Activated CD8-positive, alpha-beta T cell treated with anti-CD3 and anti-CD28 coated beads, Interleukin-2, amount 10 ng/mL, durations not matched to agents 7 days and 5 days (primary cell): ENCODE measurements at places on chromosomes 7 and 10.

DNA sequence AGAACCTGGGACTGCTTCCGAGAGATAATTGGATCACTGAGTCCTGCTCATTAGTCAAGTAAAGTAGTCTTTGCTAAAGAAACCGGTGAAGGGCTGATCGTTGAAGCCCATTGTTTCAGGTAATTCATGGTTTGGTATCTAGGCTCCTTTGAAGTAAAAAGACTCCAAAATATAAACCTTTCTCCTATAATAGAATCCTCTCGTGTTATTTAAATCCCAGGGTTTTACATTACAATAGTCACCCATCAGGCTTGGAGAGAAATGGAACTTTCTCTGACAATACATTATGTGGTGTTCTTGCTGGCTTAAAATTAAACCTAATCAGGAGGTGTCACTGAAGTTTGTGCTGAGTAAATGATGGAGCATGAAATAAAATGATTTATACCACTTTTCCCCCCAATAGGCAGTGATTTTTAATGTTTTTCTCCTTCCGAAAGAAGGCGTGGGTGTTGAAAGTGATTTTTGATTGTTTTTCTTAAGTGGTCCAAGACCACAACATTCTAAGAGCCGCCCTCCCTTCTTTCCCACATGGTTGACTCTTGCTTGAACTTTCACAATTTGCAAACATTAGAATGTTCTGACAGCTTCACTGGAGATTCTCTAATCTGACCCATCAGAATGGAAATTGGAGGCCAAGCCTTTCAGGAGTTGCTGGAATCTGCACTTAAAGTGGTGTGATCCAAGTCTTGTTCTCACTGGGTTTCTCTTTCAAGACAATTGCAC is 44.2 kb downstream of the LRMDA start:
- DNase-seq = no peak

- no peak for DNase-seq
These were observed 633.9 kb upstream of the MBL2 start for GRCh38 chr10:53406532-53406931.

DNA sequence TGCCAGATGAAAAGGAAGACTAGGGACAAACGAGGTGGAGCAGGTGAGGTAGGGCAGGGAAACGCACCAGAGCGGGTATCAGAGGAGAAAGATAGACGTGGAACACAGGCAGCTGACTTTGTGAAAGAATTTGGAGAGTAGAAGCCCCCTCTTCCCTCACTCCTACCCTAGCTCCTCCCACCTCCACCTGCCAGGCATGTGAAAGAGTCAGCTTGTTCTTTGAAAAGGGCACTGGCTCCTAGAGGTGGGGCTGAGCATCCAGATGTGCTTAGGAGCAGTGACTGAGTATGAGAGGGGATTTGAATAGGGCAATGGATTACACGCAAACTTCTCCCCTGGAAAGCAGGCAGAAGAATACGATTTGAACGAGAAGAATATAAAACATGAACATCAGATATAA is 174.2 kb upstream of the INHBA start:
- DNase-seq = no peak

GRCh38 chr10:3740157-3740871 is 44.7 kb downstream of the KLF6 start:
- peak; percentile 19 for DNase-seq

- DNase-seq = no peak
These were observed 3.4 kb downstream of the DNMBP start for GRCh38 chr10:100006243-100006886.

GRCh38 chr7:39754326-39755120 is 131.2 kb downstream of the RALA start:
- no peak for DNase-seq

DNA sequence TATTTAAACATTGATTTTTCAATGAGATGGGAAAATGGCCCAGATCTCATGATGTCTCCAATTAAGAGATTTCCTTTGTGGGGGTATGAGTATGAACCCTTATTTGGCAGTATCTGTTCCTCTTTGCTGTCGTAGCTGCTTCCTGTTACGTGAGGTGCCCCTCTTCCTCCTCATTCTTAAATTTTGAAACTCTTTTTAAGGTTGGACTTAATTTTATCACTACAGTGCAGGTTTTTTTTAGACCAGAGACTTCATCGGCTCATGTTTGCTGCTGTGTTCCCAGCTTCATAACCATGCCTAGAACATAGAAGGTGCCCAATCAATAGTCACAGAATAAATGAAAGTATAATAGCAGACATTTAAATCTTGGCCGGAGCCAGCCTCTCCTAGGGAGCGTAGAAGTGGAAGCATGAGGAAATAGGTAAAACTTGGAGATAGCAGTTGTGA is 2.4 kb downstream of the MIOS start:
- peak; percentile 50 for DNase-seq

DNA sequence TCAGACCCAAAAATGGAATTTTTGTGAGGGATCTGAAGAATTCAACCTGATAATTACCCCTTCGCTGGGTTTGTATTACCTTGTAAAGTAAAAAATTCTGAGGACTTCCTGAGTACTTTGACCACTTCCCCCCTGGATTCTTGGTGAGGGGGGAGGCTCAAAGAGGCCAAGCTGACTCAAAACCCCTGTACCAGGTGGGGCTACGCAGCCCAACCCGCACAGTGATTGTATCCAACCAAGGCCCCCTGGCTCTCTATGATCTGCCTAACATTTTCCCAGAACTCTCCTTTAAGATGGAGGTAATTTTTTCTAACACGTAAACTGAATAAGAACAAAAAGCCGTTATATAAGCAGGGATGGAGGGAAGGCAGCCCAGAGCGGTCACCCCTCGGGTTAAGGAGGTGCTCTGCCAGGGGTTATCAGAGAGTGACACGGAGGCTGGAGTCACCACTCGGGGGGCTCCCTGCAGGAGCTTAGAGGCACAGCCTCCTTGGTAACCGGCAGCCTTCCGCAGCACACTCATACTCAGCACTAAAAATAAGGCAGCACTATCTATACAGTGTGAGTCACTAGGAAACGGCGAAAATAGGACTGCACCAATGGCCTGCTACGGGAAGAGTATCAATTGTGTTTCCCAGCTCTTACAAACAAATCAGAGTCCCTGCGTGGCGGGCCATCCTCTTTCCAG is 255.4 kb downstream of the ELMO1 start:
- no peak for DNase-seq

- no peak for DNase-seq
These were observed 188.1 kb upstream of the PDE1C start for GRCh38 chr7:32258265-32258664.

DNA sequence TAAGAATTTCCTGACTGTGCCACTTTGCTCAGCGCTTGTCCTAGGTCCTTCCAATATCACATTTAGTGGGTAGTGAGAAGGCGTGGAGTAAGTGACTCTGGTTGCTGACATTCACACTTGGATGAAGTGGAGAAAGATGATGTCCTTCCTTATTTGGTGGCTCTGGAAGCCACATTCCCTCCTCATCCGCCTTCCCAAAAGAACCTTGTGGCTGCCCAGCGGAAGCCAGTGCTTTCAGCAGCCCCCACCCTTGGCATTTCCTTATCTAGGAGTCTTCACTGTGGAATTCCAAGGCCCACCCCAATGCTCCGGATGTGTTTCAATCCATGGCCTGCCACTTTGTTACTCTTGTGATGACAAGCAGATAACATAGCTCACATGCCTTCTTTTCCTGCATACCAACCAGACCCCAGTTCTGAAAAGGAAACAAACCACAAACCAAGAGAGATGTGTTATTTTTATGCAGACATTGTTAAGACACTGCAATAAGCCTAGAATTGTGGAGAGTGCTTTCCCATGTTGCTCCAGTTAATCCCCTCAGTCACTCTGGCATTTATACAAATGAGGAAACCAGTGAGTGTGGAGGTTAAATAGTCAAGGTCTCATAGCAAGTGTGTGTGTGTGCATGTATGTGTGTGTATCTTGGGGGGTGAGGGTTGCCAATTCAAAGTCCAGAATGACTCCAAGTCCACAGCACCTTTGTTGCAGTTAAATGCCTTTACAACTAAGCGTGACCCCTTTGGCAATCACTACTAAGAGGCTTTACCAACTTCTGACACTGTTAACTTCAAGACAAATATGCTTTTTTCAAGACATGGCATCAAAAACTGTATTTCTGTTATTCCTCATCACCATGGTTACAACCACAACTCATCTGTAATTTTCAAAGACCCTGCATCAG is 10.3 kb upstream of the ANKRD1 start:
- no peak for DNase-seq

GRCh38 chr7:44217852-44218402 is 17.1 kb downstream of the YKT6 start:
- DNase-seq = no peak

- DNase-seq = no peak
These were observed 48.1 kb upstream of the BMS1 start for GRCh38 chr10:42734536-42734935.

DNA sequence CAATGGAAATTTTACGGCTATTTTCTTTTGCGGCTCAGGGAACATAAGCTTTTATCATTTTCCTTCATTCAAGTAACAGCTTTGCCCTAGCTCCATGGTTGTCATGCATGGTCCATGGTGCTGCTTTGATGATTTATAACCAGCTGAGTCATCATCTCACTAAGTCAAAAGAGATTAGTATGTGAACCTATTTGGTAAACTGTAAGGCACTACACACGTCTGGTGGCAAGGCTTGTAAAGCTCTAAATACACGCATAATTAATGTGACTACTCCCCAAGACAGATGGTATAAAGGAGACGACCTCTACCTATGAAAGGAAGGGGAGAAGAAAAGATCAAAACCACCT is 340.2 kb downstream of the KCNMA1 start:
- no peak for DNase-seq

DNA sequence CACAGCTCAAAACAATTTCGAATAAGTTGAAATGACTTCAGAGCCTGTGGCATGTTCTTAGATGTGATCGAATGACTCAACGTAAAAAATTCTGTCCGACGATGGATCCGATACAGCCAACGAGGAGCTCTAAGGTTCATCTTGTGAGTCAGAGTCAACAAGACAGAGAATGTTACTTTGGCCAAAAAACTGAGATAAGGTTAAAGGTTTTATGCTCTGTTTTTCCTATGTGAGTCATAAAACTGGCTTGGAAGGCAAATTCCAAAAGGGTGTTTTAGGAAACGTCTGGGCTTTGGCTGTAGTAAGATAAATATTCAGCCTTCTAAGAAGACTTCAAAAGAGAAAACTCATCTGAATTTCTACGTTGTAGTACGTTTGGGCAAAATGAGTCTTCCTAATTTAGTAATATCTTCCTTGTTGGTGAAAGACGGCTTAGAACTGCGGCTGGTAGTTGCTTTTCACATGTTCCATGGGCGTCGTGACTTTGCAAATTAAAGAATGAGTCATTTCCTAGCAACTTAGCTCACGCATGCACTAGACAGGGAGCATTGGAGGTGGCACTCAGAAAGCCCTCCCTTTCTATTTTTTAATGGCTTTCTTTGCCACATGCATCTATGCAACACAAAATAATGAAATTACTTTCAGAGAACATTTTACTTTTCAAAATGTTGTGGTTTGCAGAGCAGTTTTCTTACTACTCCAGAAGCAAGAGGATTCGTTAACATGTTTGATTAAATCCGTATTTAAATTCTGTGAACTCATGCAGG is 28.2 kb downstream of the PFKP start:
- peak; percentile 77 for DNase-seq

DNA sequence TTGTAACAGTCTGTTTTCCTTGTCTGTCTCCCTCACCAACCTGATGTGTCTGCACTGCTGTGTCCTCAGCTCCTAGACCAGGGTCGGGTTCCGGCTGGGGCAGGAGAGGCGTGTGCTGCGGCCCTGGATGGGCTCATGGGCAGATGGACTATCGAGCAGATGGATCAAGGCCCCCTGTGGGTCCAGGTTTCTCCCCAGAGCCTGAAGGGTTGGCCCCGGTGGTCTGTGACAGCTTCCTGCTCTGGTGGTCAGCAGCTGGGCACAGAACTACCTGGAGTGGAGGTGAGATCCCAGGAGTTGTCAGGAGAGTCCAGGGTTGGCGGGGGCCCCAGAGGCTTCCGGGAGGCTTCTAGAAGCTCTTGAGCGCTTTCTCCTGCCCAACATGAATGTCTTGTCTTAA is 75.1 kb downstream of the GRK5 start:
- DNase-seq = no peak

- no peak for DNase-seq
These were observed 59.6 kb upstream of the GNA12 start for GRCh38 chr7:2903682-2904162.

DNA sequence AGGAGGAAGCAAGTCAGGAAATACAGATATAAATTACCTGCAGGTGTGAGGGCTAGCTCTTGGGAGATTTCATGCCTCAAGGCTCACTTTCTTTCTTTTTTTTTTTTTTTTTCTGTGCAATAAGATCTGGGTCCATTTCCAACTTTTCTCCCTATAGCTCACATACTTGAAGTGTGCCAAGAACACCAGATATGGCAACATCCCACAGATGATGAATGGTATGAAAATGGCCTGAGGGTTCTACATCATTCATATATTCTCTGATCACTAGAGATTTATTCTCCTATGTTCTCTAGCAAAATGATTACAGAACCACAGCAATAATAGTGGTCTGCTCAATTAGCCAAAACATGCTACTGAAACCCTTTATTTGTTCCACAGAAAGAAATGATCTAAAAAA is 117.2 kb downstream of the LRRTM3 start:
- DNase-seq = no peak

DNA sequence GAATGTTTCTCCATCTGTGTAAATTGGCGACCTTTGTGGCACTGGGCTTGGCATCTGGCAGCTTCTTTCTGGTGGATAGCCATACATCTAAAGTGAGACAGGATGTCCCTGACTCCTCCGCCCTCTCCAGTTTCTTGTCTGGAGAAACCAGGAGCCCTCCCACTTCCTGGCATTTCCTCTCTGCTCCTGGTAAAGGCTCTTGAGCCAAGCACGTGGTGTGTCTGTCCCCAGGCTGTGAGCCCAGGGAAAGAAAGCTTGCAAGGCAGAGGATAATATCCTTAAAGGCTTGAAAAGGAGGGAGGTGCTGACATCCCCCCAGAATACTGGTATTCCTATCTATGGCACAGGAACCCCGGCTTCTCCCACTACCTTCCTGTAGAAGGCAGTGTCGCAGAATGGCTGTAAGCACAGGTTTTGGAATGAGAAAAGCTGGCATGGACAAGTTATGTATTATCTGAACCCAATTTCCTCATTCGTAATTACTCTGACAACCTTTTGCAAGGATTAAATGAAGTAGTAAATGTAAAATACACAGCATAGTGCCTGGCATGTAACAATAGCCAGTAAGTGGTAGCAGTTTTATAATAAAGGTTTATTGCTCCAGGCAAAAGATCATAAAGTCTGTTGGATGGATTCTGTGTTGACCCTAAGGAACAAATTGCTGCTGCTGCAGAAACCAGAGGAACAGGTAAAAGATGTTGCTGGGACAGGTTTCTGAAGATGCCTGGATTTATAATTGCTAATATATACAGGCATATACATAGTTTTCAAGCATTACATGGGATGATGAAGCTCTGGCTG is 11.8 kb upstream of the ACSL5 start:
- no peak for DNase-seq

DNA sequence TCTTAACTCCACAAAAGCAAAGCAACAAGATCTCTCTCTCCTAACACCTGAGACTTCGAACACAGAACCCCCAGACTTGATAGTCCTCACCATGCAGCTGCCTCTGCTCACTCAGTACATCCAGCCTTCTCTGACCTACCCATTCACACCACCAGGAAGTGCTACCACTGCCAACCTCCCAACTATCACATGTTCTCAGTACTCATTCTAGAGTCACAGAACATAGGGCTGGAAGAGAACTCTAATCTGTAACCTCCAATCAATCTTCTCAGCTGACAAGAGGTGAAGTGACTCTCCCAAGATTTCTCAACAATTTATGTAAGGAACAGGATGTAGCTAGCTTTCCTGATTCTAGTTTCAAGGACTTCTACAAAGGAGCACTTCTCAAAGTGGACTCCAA is 3.8 kb downstream of the NUDCD3 start:
- DNase-seq = no peak
